PC-9 (cell line): ENCODE measurements at places on chromosomes 11 and 22. TPM values are rescaled to one million over a fixed set of nuclear protein-coding genes. Genes with fewer than 3 reads are reported as not detected.

DNA sequence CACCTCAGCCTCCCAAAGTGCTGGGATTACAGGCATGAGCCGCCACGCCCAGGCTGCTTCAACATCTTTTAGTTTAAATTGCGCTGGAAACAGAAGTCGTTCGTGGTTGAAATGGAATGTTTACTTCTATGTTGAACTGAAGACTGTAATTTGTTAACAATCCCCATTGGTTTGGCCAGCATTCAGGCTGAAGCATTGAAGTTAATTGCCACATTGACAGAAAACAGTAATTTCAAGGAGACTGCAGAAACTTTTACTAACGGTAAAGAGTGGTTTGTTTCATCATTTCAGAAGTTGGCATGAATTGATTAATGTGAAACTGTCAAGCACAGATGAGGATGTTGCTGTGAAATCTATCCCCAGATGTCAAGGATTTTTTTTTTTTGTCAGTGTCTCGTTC, 14.2 kb downstream of the AP5B1 start:
- no peak for DNase-seq

DNA sequence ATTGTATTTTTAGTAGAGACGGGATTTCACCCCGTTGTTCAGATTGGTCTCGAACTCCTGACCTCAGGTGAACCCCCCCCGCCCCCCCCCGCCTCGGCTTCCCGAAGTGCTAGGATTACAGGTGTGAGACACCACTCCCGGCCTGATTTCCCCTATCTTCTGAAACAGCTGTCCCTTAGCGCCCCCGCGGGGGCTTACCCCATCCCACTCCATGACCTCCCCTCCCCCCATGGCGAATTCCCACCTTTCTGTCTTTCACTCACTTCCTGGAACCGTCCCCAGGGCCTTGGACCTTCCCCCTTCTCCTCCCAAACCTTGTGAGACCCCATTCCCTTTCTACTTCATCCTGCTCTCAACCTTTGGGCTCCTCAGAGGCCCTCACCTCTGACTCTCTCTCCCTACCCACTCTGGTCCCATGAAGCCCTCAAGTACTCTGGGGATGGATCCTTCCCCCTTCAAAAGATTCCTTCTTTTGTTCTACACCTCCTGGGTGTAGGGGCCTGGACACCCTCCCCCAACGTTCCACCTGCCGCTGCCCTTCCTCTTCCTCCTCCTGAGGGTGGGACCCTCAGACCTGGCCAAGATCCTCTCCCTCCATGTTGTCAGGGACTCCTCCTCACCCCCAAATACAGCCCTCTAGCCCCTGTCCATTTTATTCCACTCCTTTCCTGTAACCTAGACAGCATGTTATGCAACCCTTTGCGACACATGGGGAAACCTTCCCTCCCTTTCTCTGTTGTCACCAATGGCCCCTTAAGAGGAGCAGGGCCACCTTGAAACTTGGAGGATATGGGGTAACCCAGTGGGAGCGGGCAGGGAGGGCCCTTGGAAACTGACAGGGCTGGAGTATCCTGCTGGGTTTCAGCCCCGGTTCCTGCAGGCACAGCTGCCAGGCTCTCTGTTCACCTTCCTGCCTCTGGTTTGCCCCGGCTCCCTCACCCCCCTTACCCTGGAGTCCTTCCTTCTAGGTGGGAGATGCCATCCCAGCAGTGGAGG, 1.1 kb downstream of the PRDX5 start:
- DNase-seq, result peak; percentile 37

Gene OR8D4
- not detected in 2 replicates for total RNA-seq

Gene PPP6R3
- total RNA-seq, result 116 and 129 TPM in 2 replicates

GRCh38 chr11:130272336-130272735, 42.4 kb downstream of the ZBTB44 start:
- DNase-seq, result no peak

- no peak for DNase-seq
Observed at GRCh38 chr11:133526790-133527189, 5.5 kb downstream of the OPCML start.

Gene RAB38
- total RNA-seq, result 12.7 and 14.2 TPM in 2 replicates

Gene APOL5
- total RNA-seq, result not detected in 2 replicates

GRCh38 chr11:8261291-8261690, 2.4 kb downstream of the LMO1 start:
- no peak for DNase-seq

- no peak for DNase-seq
Observed at GRCh38 chr11:65212226-65212801, 30.6 kb downstream of the CAPN1 start.

DNA sequence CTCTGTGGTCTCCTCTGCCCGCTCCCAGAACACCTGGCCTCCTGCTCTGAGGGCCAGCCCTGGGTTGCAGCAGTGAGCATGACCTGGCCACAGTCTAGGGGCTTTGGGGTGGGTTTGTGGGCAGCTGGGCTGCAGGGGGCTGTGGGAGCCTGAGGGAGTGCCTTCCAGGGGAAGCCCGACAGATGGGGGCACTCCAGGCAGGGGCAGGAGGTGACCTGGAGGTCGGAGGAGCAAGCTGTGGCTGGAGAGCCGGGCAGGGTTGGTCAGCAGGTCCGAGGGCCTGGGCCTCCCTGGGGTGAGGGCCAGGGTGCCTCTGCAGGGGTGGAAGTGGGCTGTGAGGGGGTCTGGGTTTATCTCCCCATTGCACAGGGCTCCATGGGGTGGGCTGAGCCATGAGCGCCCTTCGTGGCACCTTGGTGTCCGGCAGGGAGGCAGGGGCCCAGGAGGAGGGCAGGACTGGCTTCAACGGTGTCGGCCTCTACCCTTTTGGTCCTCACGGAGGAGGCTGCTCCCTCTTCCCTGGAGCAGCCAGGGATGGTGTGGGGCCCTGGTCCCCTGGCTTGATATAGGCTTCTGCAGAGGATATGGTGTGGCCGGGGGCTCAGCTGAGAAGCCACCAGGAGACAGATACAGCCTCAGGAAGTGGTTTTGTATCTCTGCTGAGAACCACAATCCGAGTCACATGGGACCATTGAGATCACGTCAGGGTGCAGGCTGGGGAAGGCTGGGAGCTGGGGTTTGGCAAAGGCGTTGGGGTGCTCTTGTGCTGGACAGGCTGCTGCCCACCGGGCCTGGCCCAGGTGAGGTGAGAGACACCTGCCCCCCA, 22.3 kb downstream of the KCNQ1 start:
- no peak for DNase-seq

- DNase-seq, result no peak
Observed at GRCh38 chr11:123250892-123251656, 56.0 kb upstream of the CLMP start.

Gene RBM4B
- total RNA-seq, result 17.8 and 24.8 TPM in 2 replicates

DNA sequence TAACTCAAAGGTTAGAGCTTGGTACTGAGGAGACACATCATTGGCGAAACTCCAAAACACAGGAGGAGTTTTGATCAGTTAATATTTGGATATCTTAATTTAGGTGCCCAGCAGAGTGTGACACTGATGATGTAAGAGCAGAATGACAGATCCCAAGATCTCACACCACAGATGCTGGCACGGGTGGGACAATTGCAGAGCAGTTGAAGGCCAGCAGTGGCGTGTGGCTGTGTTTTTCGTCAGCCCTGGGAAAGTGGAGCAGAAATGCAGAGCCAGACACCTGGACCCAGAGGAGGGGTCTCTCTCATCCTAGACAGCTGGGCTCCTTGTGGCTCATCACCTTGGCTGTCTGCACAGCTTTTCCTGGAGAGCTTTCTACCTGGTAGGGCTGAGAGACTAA, 59.7 kb upstream of the CTTN start:
- DNase-seq, result no peak

GRCh38 chr11:12802418-12803085, 128.3 kb downstream of the TEAD1 start:
- DNase-seq, result peak; percentile 90

GRCh38 chr11:111045407-111045803, 200.1 kb upstream of the POU2AF2 start:
- no peak for DNase-seq

- DNase-seq, result no peak
Observed at GRCh38 chr11:79671401-79671800, 230.6 kb upstream of the TENM4 start.

GRCh38 chr11:45610627-45611026, 54.8 kb downstream of the CHST1 start:
- DNase-seq, result no peak

Gene OR52N4
- not detected in 2 replicates for total RNA-seq

- DNase-seq, result no peak
Observed at GRCh38 chr22:22428222-22429098, 80.1 kb downstream of the ZNF280B start.

DNA sequence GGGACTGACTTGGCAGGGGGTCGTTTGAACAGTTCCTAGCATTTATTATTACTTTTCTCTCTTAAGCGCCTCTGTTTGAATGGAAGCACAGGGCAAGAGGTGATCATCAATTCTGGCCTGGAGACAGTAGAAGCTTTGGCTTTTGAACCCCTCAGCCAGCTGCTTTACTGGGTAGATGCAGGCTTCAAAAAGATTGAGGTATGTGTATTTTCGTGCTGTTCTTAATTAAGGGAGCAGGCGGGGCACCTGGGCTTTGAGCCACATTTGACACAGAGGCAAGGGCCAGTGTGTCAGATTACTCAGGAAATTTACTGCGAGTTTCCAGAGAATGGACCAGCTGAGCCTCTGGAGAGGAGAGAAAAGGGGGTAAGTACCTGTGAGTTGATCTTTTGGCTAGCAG, 102.4 kb upstream of the SORL1-AS1 start:
- DNase-seq, result no peak

DNA sequence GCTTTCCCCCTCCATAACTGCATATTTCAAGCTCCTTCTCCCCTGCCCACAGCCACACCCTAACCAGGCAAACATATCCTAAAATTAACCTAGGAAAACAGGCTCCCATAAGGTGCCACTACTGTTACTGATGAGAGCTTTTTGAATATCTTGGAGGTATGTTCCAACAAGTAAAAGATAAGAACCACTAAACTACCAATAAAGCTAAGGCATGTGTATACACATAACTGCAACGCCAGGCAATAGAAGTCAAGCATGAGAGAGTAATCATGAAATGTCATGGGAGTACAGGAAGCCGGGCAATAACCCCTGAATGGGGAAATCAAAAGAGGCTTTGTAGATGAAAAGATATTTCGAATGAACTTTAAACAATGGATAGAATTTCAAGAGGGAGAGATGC, 9.3 kb downstream of the MMP13 start:
- no peak for DNase-seq

DNA sequence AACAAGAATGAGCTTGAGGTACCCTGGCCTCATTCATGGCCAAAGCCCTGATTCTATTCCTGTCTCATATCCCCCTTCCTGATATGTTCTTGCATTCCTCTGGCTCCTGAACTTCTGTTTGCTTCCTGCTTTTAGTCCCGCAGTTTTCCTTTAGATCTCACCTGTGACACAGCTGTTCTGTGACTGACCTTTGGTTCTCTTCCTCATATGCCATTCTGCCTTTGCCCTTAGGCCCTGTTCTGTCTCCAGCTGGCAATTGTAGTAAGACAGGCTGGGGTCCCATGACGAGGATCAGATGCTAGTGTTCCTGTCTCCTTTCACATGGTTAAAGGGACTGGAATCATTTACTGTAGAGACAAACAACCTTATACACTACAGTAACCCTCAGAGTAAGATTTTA, 59.0 kb upstream of the PDE3B start:
- DNase-seq, result no peak

DNA sequence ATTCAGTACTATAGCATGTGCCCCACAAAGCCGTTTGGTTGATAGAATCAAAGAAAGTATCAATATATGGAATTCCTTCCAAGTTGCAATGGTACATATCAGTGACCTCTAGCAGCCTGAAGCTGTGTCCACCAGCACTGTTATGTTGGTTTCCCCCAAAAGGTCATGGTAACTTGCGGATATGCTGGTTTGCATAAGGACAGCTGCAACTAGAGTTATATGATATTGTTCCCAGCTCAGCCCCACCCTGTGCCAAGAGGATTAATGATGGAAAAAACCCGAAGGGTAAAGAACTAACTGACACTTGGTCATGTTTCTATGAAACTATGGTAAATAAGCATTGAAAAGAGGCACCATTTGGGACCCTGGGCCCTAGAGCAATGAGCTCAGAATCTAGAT, 93.5 kb downstream of the PDHX start:
- DNase-seq, result no peak

GRCh38 chr11:131534611-131535010, 164.2 kb downstream of the NTM start:
- no peak for DNase-seq

DNA sequence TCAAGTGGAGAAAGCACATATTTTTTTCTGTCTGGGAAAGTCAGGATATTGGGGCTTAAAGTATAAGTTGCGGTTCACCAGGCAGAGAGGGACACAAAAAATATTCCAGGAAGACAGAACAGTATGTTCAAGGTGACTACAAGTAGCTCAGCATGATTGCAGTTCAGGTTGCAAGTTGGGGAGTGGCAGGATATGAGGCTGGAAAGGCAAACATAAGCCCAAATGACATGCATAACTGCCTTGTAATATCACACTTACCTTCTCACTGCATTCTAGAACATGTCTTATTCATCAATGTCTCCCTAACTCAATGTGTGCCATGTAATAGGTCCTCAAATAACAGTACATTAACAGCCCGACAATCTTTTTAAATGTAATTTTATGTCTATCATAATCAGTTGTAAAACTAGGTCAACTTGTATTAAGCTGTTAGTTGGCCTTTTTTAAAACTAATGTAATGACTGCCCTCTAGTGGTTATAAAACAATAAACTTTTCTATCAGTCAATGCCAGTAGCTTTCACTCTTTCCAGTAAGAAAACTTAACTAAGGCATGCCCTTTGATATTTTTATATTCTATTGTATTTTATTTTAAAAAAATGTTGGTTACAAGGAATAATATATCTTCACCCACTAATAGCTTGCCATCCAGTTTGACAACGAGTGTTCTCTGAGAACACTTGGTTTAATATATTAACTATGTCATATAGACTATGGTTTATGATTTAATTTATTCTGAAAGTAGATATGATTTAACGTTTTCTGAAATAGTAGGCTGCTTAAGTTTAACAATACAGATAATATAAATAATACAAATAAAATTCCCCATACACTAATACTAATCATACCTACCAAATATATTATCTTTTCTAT, 39.4 kb upstream of the CFAP300 start:
- peak; percentile 46 for DNase-seq

Gene INS
- total RNA-seq, result not detected in 2 replicates

DNA sequence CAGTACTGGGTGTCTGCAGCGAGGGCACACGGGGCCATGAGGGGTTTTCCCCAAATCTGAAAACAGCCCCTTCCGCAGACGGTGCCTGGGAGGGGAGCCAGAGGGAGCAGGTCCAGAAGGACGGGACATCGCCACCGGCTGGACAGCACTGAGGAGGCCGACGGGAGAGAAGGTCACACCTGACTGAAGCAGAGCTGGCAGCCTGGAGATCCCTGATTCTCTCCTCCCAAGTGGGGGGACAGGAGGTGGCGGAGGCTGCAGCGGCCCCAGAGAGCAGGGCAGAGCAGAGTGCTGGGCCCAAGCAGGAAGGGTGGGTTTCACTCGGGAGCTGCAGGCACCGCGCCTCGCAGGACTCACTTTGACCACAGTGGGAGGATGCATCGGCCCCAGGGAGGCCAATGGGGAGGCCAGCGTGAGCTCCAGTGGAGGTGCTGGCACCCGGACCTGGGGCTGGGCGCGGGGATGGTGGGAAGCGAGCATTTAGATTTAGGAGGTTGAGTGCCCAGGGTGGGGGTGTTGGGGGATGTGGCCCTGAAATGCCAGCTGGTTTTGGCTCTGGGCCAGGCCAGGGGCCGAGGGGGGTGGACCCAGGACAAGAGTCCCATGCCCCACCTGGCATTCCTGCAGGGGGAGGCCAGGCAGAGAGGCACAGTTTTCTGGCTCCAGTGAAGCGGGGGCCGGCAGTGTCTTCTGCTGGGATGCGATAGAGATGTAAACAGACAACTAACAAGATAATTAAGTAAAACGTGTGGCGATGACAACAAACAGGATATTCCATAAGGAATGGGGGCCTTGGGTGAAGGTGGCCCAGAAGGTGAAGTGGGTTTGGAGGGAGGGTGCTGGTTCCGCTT, 92.3 kb upstream of the FGF3 start:
- no peak for DNase-seq

GRCh38 chr11:77959434-77959833, 35.0 kb downstream of the INTS4 start:
- no peak for DNase-seq
